ENCODE measurements at places on chromosomes 5 and 9. TPM values are rescaled to one million over a fixed set of nuclear protein-coding genes. Genes with fewer than 3 reads are reported as not detected.

The CSF2 gene
- 7.1 TPM for total RNA-seq

The LCN9 gene
- total RNA-seq = not detected

The NUTM2G gene
- not detected for total RNA-seq

The MIER3 gene
- total RNA-seq = 19.7 TPM

The PCDHAC2 gene
- total RNA-seq = 10.0 TPM

The KCNIP1 gene
- total RNA-seq = 2.7 TPM

The PPP3R2 gene
- not detected for total RNA-seq

The BRIX1 gene
- 19.8 TPM for total RNA-seq

The RIMOC1 gene
- 28.2 TPM for total RNA-seq

The ACOT12 gene
- not detected for total RNA-seq

The HTR4 gene
- total RNA-seq = 0.43 TPM

The SMIM33 gene
- total RNA-seq = not detected

The CTSV gene
- total RNA-seq = 0.43 TPM

DNA sequence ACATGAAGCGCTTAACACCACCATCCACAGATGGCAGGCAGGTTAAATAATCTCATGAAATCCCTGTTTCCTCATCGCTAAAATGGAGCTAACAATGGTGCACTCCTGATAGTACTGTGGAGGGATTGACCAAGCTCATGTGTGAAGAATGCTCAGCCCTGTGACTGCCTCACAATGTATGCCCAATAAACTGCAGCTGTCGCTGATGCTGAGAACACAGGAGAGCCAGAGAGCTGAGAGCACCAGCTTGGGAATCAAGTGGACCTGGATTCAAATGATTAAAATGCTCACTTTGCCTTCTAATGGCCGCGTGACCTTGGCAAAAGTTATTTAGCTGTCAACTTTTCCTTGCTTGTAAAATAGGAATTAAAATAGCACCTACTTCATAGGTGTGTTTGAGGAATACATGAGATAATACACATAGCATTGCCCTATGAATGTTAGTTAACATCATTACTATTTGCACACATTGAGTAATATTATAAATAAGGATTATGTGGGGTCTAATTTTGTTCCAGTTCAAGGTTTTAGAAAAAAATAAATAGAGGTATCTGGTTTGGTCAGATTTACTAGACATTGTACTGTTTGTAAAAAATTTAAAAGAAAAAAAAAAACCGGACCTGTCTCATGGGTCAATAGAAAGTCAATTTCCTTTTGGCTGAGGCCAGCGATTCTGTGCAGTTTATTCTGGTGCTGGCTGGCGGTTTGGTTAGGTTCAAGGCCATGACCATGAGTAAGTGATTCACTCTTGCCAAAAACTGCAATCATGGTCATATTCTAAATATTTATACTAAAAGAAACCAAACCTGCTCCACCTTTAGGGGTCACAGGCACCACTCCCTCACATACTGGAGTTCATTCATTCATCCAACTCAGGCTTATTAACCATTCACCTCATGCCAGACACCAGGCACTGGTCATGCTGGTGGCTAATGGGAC lies 101.3 kb downstream of the SH3TC2 start:
- DNase-seq = no peak
- no peak overlapping the region for H3K4me3 ChIP-seq
- no peaks in the 10 kb centered on the region for H3K36me3 ChIP-seq
- H3K27ac ChIP-seq = no peak overlapping the region
- peaks cover 14% of the 10 kb centered on the region for H3K4me1 ChIP-seq

GRCh38 chr9:125376261-125377226 lies 114.9 kb downstream of the GAPVD1 start:
- H3K27me3 ChIP-seq = peaks cover 9% of the 10 kb centered on the region
- no peak overlapping the region for H3K27ac ChIP-seq
- DNase-seq = no peak
- no peaks in the 10 kb centered on the region for H3K36me3 ChIP-seq
- peaks cover 10% of the 10 kb centered on the region for H3K4me1 ChIP-seq

- H3K4me3 ChIP-seq = no peak overlapping the region
- DNase-seq = no peak
- peaks cover 12% of the 10 kb centered on the region for H3K27me3 ChIP-seq
- H3K4me1 ChIP-seq = no peaks in the 10 kb centered on the region
Measured at GRCh38 chr9:37104183-37104889, 16.0 kb upstream of the ZCCHC7 start.

DNA sequence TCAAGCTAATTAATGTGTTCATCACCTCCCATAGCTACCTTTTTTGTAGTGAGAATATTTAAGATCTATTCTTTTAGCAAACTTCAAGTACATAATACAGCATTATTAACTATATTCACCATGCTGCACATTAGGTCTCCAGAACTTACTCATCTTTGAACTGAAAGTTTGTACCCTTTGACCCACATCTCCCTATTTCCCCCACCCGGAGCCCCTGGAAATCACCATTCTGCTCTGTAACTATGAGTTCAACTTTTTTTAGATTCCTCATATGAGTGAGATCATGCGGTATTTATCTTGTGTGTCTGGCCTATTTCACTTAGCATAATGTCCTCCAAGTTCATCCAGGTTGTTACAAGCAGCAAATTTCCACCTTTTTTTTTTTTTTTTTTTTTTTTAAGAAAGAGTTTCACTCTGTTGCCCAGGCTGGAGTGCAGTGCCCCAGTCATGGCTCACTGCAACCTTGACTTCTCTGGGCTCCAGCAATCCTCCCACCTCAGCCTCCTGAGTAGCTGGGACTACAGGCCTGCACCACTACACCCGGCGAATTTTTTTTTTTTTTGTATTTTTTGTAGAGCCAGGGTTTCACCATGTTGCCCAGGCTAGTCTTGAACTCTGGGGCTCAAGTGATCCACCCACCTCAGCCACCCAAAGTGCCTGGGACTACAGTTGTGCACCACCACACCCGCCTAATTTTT lies 100.4 kb upstream of the SAP30L start:
- no peak for DNase-seq
- no peaks in the 10 kb centered on the region for H3K4me1 ChIP-seq
- no peaks in the 10 kb centered on the region for H3K27me3 ChIP-seq

GRCh38 chr5:122757285-122757684 lies 17.6 kb upstream of the SNX2 start:
- no peak overlapping the region for H3K4me3 ChIP-seq
- H3K4me1 ChIP-seq = no peaks in the 10 kb centered on the region
- H3K27ac ChIP-seq = peak overlapping the region; percentile 47

DNA sequence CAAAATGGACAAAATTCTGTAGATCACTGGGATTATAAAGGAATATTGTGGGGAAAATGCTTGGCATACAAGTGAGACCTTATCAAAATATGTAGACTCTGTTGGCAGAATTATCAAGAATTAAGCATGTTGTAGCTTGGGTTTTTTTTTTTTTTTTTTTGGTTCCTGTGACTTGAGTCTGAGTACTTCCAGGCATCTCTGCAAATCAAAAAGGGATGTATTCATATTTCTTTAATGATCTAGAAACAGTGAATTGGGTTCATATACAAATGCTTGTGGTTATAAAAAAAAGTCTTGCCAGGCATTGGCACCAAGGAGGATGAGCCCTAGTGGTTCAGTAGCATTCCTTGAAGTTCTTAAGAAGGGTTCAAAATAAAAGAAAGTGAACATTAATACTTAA lies 292.2 kb downstream of the ARHGAP26 start:
- no peaks in the 10 kb centered on the region for H3K36me3 ChIP-seq
- H3K27me3 ChIP-seq = no peaks in the 10 kb centered on the region
- H3K27ac ChIP-seq = no peak overlapping the region
- DNase-seq = no peak

DNA sequence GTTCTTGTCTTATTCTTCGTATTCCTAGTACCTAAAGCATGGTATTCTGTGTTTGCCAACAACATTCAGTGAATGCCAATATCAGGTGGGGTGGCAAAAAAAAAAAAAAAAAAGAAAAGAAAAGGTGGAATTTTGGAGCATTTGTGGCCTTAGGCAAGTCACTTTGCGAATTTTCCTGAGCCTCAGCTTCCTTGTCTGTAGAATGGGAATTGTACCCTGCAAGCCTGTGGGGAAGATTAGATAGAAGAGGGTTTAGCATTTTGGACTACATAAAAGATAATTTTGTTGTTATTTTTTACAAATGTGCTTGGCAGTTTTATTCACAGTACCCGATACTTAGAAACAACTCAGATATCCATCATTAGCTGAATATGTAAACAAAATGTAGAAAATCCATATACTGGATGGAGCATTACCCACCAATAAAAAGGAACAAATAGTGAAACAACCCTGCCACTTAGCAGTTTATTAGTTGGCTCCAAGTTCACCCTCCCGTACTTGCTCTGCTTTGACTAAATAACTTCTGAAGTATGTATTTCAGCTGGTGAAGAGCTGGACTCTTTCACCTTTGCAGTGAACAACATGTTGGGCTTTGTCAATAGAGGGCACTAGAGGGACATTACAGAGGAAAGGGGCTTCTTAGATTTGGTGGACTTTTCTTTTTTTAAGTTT lies 13.6 kb downstream of the UBE2D2 start:
- H3K4me3 ChIP-seq = no peak overlapping the region
- DNase-seq = no peak

GRCh38 chr9:110213413-110214044 lies 5.6 kb upstream of the C9orf152 start:
- H3K27me3 ChIP-seq = no peaks in the 10 kb centered on the region
- DNase-seq = no peak
- no peak overlapping the region for H3K4me3 ChIP-seq

GRCh38 chr5:98602534-98603112 lies 170.8 kb upstream of the RGMB start:
- H3K27ac ChIP-seq = no peak overlapping the region
- no peaks in the 10 kb centered on the region for H3K4me1 ChIP-seq
- no peaks in the 10 kb centered on the region for H3K36me3 ChIP-seq
- no peaks in the 10 kb centered on the region for H3K27me3 ChIP-seq

GRCh38 chr9:15873573-15874177 lies 320.8 kb downstream of the CCDC171 start:
- no peak overlapping the region for H3K4me3 ChIP-seq
- H3K27ac ChIP-seq = no peak overlapping the region
- H3K4me1 ChIP-seq = no peaks in the 10 kb centered on the region
- no peaks in the 10 kb centered on the region for H3K36me3 ChIP-seq
- DNase-seq = no peak

DNA sequence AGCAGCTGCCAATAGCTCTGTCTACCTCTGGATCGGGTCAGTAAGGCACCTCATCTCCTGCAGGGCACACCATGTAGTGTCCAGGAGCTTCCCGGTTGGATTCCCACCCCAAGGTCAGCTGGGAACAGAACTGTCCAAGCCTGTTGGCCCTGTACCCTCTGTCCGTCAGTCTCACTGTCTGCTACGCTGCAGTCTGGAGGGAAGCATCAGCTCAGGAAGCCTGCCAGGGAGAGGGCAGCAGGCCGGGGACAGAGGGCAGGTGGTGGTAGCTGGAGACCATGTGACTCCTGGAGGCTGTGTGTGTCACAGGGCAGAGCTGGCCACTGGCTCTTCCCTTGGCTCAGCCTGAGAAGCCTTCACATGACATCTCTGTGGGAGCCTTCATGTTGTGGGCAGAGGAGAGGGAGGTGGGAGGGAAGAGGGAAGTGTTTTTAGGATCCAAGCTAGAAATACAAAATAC lies 134.5 kb downstream of the SEC61B start:
- no peak overlapping the region for H3K4me3 ChIP-seq
- peak overlapping the region; percentile 74 for H3K27ac ChIP-seq
- peaks cover 10% of the 10 kb centered on the region for H3K4me1 ChIP-seq
- DNase-seq = peak; percentile 83

GRCh38 chr9:110065532-110065931 lies 142.4 kb downstream of the C9orf152 start:
- DNase-seq = no peak
- H3K36me3 ChIP-seq = no peaks in the 10 kb centered on the region
- no peak overlapping the region for H3K4me3 ChIP-seq
- no peaks in the 10 kb centered on the region for H3K27me3 ChIP-seq
- peak overlapping the region; percentile 8 for H3K27ac ChIP-seq

DNA sequence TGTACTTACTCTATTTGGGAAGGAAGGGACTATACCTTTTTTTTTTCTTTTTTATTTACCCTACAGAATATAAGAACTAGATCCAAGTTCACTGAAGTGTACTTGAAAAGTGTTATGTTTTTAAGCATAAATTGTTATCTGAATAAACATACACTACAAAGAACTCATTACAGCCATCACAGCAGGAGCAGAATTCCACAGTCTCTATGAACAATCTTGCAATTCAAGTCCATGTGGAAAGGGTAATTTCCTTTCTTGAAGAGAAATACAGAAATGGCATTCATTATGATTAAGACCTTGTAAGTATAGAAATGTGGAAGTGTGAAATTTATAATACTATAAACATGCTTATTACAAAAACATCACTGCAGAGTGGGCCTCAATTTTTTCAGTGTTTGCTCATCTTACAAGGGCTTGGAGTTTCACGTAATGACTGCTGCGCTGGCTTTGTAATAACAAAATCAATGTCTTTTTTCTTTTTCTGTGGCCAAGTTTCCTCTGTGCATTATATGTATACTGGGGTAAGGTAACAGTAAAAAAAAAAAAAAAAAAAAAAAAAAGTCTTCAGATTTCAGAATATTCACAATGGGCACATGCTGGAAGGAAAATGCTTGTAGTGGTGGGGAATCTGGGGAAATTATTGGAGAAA lies 77.0 kb upstream of the GNA14 start:
- no peaks in the 10 kb centered on the region for H3K4me1 ChIP-seq
- no peak overlapping the region for H3K27ac ChIP-seq
- no peak for DNase-seq

DNA sequence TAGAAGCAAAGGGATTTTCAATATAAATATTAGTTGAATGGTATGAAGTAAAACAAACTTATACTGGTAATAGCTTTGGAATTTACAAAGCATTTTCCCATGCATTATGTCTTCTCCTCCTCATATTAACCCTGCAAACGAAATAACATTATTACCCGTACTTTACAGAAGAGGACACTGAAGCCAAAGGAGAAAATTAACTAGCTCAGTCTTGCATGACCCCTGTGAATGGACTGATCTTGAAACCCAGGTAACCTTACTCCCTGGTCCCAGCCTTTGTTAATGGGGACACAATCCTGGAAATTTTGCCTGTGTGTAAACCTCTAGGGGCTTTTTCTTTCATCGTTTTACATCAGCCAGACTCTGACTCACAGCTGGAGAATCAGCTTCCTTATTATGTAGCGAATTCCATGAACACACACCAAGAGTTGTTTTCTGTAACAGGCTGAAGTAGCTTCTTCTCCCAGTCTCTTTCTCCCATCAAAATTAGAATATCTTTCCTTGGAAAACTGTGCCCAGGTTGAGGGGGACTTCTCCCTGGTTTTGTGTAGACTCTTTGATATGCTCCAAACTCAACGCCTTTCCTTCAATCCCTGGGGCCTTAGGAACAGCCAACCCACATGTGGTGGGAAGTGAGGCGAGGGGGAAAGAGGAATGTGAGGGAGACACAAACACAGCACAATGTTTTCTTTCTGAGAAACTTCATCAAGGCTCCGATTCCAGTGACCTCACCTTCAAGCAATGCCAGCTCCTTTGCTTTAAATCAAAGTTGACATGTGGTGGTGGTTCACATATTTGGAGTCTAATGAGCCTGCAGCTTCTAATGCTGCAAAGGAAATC lies 480.9 kb upstream of the PAPPA start:
- no peaks in the 10 kb centered on the region for H3K4me1 ChIP-seq
- no peaks in the 10 kb centered on the region for H3K36me3 ChIP-seq
- H3K27ac ChIP-seq = no peak overlapping the region

- no peaks in the 10 kb centered on the region for H3K4me1 ChIP-seq
- no peaks in the 10 kb centered on the region for H3K36me3 ChIP-seq
- no peak for DNase-seq
- no peak overlapping the region for H3K4me3 ChIP-seq
- H3K27ac ChIP-seq = no peak overlapping the region
- no peaks in the 10 kb centered on the region for H3K27me3 ChIP-seq
Measured at GRCh38 chr9:80066931-80067330, 495.2 kb downstream of the TLE4 start.

Data from upper lobe of right lung (tissue), 1 donor.